ENCODE measurements at places on chromosomes 4 and X.
A peak's percentile ranks its signal among the peaks of the same experiment; 100 is the strongest.

DNA sequence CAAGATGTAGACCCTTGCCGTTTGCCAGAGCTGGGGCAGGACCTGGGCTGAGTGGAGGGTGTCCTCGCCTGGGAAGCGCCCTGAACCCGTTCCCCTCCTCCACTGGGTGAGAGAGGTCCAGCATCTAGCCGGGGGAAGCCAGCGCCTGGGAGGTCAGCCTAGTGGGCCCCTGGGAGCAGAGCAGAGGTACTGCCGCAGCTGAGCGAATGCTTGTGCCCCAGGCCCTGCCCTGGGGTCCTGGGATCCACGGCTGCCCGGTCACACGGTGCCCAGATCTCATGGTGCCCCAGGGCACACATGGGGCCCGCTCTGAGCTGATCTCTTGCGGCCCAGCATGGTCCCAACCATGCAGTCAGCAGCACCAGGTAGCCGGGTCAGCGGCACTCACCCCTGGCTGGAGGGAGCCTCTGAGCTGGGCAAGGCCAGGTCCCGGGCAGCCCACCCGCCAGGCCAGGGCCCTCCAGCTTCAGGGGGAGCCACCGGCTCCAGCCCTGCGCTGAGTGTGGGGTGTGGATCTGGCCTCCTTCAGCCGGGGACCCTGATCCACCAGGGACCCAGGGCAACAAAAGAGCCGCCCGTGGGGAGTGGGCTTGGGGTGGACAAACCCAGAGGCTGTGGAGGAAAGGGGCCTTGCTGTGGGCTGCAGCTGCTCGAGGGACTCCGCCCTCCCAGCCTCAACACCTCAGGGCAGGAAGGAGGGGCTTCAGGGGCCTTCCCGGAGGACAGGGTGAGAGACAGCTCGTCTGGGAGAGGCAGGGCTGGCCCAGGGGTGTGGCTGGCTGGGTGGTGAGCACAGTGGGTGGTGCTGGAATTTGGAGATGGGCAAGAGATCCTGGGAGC is 4.1 kb upstream of the CPLX1 start:
- DNase-seq, result no peak

DNA sequence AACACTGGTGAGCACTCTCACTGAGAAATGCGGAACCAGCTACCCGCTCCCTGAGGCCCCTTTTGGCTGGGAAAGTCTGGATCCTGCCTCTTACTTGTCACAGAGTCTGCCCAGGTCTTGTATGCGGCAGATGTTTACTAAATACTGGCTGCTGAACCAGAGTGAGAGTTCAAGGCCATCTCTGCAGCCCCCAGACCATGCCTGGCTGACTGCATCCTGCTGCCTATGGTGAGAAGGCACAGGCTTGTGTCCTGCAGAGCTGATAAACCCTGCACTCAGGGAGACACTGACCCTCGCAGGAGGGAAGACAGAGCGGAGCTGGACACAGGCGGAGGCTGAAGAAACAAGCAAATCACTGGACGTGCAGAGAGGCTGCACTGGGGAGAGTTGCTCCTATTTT is 46.5 kb downstream of the JAKMIP1 start:
- DNase-seq, result no peak

GRCh38 chr4:72275381-72275780 is 243.6 kb downstream of the NPFFR2 start:
- DNase-seq, result peak; percentile 1

DNA sequence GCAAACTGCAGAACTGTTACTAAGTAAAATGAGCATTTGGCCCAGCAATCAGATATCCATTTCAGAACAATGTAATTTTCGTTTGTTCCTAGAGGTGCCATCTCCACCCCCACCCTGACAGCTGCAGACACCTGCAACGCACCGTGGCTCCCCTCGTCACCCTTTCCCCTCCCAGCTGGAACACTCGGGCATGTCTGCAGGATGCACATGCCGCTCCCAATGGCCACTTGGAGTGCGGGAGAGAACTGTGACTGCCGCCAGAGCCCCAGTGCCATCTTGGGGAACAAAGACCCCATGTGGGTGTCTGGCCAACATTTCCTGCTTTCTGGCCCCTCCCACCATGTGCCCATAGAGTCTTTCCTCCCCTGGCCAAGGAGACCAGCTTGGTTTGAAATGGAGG is 436.2 kb downstream of the PCDH10 start:
- DNase-seq, result no peak

- no peak for DNase-seq
Measured at GRCh38 chr4:169902658-169903345, 123.4 kb downstream of the MFAP3L start.

GRCh38 chr4:157226035-157226434 is 5.5 kb downstream of the GRIA2 start:
- DNase-seq, result no peak

- DNase-seq, result no peak
Measured at GRCh38 chr4:26766141-26766540, 94.5 kb upstream of the STIM2 start.

DNA sequence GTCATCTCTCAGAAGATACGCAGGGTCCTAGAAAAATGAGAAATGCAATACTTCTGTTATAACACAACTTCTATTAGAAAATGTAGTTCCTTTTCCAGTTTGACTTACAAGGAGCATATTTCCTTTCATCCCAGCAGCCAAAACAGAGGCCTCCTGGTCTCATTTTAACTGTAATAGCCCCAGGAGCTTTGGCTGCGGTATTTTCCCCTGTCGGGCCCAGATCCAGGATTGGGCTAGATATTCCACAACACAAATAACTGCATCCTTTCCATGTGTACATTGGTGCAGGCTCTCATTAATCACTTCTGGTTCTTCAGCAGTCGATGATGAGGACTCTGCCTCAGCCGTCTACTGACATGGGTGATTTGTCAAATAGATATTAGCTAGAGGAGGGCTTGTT is 166.1 kb downstream of the TENM3 start:
- no peak for DNase-seq

- DNase-seq, result no peak
Measured at GRCh38 chr4:55617587-55618197, 18.4 kb downstream of the NMU start.

DNA sequence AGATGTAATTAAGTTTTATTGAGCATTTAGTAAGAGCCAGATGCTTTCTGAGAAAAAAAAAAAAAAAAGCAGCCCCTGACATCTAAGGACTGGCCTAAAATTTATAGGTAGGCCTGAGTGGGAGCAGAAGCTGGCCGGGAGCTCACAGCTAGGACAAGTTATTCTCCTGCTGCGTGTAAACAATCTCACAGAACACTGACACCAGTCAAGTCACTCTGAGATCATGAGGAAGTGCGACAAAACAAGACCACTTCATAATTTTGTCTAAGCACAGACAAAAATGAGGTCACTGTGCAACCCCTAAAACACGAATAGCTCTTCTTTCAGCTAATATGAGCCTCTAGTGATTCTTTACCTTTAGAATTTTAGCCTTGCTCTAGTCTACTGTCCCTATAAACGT is 15.3 kb upstream of the NSUN7 start:
- no peak for DNase-seq

GRCh38 chrX:57905141-57905540 is 5.1 kb downstream of the ZXDA start:
- no peak for DNase-seq

GRCh38 chrX:148618470-148619445 is 118.3 kb downstream of the AFF2 start:
- DNase-seq, result no peak

Measured in AG10803 (cell line).